ENCODE measurements at places on chromosomes 11 and 22.

DNA sequence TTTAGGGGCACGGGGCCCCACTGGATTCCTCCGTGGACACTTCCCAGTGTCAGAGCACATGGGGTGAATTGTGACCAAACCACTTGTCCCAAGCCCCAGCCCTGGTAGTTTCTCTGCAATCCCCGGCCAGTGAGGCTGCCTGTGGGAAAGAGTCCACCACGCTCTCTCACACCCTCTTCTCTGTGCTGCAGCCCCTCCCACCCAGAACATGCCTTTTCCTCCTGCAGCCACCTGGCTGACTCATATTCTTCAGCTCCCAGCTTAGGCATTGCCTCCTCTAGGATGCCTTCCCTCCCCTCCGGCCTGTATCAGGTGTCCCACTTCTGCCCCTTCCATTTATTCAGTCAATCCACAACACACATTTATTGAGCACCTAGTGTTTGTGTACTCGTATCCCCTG lies 5.4 kb upstream of the RPS6KB2 start:
- DNase-seq, result no peak

DNA sequence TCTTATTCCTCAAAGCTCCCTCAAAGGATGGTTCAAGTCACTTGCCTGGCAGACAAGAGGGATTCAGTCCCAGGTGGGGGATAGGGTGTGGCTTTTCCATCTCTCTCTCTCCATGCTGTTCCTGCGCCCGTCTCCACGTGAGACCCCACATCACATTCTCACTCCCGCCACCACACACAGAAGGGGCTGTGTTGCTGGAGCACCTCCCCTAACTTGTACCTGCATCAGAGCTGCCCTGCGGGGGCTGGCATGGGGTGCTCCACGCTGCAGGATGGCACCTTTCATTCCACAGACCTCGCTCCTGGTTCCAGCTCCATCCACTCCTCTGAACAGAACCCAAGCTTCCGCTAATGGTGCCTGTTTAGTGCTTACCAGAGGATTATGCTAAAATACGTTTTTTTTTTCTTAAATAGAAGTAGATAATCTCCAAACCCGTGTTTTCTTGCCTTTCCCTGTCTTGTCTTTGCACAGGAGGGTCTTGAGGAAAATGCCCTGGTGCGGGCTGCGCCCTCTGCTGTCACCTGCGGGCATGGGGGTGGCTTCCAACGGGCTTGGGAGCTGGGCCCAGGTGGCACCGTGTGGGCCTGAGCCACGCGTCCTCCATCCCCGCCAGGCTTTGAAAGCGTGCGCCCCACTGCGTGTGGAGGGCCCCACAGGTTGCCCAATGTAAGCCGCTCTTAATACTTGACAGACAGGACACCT lies 985.6 kb downstream of the BRD1 start:
- no peak for DNase-seq

GRCh38 chr11:73359341-73359740 lies 16.9 kb upstream of the RELT start:
- no peak for DNase-seq

DNA sequence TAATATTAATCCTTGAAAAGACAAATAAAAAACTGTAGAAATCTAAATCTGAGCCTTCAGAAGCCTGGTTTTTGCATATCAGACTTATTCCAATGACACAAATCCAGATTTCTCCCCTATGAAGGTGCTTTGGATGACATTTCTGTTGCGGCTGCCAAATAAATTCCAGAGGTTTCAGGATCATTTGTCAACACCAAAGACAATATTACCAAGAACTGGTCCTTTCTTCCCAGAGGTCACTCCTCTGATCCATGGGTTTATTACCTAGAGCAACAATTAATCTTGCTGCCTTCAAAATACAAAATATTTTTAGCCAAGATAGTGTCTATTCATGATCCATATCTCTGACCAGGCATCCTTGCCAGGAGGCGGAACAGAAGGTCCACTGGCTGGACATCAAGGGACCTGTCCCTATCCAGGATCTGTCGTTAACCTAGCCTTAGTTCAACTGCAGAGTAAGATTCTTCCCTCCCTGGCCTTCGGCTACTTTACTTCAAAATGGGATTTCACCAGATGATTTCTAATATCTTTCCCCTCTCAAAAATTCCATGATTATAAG lies 4.9 kb downstream of the CADM1 start:
- no peak for DNase-seq

DNA sequence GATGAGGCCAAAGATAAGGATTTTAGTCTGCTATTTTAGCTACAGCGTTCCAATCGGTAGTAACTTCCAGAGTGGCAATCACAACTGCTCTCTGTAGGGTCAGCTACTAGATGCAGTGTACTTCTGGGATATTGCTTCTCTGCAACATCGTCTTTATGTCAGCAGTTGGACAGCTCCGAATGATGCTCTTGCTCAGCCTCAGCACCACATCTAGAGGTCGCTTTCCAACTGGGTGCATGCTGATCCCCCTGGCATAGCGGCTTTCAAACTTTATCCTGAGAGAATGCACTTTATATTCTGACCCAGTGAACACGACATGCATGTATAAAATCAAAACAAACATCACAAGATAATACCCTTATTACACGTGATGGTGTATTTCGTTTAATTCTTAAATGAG lies 219.6 kb downstream of the C11orf87 start:
- DNase-seq, result peak; percentile 53

DNA sequence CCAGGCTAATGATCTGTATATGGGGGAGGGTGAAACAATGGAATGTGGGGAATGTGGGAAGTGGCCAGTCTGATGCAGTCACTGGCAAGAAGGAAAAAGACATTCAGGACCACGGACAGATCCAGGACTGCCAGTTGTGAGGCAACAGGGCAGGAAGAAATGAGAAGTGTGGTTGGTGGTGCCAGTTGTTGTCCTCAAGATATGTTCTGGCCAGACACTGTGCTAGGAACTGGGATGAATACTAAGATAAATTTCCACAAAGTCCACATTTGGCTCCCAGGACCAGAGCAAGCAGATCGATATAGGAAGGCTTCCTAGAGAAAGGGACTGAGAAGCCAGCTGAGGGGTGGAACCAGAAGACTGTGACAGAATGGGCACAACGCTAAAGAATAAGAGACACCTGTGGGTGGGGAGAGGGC lies 6.8 kb upstream of the TPBGL start:
- peak; percentile 71 for DNase-seq

GRCh38 chr11:35363854-35364780 lies 55.2 kb downstream of the SLC1A2 start:
- DNase-seq, result no peak

GRCh38 chr11:92278791-92279433 lies 54.3 kb downstream of the FAT3 start:
- no peak for DNase-seq

GRCh38 chr11:62435846-62436660 lies 17.2 kb downstream of the SCGB1A1 start:
- no peak for DNase-seq

GRCh38 chr22:19743081-19743480 lies 17.5 kb upstream of the TBX1 start:
- DNase-seq, result no peak

DNA sequence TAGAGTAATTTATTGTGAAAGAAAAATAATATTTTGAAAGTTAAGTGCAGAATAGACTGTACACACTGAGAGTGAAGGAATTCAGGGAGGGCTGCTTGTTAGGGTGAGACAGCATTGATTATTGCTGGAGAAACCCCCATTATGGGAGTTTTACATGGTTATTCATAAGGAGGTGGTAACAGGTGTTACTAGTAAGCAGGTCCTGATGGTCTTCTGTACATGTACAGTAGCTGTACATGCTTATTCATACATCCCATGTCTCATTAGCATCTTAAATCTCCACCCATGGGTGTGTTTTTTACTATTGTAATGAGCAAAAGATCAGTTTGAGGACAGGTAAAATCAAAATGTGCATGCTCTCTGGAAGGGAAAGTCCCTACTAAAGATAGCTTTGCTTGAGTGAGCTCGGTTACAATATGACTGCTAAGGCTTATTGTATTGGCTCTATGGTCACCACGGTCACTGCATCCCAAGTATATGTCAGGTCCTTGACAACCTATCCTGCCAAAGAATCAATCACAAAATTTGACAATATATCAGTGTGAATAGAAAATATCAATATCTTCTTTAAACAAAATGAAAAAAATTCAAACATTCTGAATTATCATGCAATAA lies 6.2 kb downstream of the KDM4F start:
- DNase-seq, result no peak

DNA sequence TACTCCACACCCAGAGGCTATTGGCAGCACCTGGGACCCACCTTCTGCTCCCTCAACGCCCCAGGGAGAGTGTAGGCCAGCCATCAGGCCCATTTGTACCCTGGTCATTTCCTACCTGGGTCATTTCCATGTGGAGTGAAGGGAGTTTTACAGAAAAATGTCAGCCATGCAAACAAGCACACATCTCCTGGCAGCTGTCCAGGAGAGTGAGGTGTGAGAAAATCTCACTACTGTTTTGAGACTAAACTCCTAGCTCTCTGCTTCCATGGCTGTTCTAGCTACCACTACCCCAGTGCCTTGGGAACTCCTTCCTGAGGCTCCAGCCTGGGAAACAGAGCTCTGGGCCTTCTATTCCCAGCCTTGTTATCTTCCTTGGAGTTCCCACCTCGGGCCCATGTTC lies 2.8 kb upstream of the TMPRSS13 start:
- no peak for DNase-seq

GRCh38 chr11:82994604-82995230 lies 77.0 kb downstream of the RAB30 start:
- no peak for DNase-seq

GRCh38 chr11:104547996-104548661 lies 350.1 kb downstream of the CASP12 start:
- DNase-seq, result peak; percentile 22

DNA sequence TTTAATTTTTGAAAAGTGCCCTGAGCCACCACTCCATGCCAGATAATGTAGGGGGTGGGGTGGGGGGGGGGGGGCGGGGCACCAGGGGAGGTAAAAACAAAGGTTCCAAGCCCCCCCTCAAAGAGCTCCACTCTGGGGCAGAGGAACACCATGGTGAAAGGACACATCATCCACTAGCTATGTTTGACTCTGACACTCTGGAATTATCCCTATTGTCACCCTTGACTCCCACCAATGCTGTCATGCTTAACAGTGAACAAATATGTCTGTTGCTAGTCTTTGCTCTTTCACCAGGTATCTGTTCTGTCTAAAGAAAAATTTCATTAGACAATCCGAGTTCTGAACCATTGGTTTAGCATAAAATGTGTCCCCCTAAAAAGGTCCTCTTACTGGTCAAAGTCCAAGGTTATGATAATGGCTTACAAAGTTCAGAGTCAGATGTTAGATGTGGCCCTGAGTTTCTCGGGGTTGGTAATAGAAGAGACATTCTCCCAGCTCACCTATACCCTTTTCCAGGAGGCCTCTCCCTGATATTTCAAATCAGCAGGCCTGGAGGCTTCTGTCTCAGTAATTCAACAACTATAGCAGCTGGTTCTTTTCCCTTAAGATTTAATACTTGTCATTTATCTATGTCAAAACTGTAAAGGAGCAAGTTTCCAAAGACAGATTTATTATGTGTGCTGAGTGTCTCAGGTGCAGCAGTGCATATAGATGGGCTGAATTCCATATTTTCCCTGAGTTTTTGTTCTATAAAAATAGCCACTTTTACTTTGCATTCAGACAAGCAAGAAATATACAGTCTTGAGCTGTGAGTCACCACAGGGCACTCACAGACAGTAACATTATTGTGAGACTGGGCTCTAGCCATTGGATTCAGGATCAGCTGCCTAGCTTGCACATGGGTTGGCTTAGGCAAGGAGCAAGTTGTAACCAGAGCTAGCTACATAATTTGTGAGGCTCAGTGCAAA lies 174.1 kb downstream of the CSNK2A3 start:
- DNase-seq, result no peak

- no peak for DNase-seq
Observed at GRCh38 chr11:2250041-2250440, 20.3 kb downstream of the ASCL2 start.

GRCh38 chr11:72398058-72398758 lies 36.1 kb downstream of the CLPB start:
- no peak for DNase-seq

- DNase-seq, result no peak
Observed at GRCh38 chr22:22075382-22076163, 93.0 kb upstream of the TOP3B start.

- DNase-seq, result no peak
Observed at GRCh38 chr22:47209040-47209514, 446.6 kb downstream of the TBC1D22A start.

DNA sequence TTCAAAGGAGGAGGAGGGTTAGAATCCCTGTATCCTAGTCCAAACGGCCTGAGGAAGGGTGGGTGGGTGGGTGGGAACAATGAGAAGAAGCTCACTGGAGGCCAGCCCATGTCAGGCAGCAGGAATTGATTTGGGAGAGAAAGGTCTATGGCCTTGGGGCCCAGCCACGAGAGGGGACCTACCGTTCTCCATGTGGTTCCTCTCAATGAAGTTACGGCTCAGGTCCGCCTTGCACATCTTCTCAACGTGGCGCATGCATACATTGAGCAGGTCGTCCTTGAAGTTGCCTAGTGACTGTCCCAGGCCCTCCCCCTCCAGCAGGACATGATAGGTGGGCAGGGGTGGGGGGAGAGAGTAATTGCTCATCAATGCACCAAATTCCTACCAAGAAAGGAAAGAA lies 12.4 kb downstream of the TRIM29 start:
- no peak for DNase-seq

DNA sequence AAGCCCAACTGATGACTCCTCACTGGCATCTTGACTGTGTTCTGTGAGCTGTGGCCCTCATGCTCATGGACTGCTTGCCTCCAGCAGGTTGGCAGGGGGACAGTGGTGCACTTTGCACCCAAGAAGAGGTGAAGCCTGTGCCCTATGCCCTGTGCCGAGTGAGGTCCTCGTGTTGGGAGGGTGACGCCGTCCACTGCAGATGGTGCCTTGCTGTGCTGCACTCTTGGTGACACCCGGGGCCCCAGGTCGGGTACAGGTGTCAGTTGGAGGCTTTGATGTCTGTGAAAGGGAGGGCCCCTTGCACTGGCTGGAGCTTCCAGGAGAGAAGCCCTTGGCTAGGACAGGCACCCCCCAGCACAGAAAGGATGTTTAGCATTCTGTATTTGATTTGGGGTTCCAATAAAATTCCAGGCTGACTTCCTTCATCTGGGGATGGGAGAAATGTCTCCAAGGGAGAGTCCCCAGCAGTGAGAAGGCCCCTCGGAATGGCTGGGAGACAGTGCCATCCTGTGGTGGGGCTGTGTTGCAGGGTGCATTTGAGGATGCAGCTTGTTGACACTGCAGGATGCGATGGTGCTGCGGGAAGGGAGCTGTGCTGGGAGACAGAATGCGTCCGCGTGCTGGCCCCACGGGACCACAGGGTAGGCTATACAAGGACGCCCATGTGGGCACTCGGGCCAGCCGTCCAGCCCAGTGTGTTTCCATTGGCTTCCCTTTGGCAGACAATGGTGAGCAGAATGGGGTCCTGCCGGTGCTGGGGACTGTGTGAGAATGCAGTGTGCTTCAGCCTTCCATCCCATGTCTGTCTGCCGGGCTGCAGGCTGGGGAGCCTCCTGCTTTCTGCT lies 2.5 kb upstream of the ZDHHC8 start:
- DNase-seq, result peak; percentile 65

- DNase-seq, result peak; percentile 52
Observed at GRCh38 chr11:76455331-76455730, 10.5 kb downstream of the EMSY start.

GRCh38 chr11:76347466-76347865 lies 33.5 kb downstream of the THAP12 start:
- DNase-seq, result no peak
